Stimulated activated CD8-positive, alpha-beta memory T cell treated with anti-CD3 and anti-CD28 coated beads, Interleukin-7, amount 100 ng/mL, for 24 hours (primary cell): ENCODE measurements at places on chromosomes 2 and 18.

DNA sequence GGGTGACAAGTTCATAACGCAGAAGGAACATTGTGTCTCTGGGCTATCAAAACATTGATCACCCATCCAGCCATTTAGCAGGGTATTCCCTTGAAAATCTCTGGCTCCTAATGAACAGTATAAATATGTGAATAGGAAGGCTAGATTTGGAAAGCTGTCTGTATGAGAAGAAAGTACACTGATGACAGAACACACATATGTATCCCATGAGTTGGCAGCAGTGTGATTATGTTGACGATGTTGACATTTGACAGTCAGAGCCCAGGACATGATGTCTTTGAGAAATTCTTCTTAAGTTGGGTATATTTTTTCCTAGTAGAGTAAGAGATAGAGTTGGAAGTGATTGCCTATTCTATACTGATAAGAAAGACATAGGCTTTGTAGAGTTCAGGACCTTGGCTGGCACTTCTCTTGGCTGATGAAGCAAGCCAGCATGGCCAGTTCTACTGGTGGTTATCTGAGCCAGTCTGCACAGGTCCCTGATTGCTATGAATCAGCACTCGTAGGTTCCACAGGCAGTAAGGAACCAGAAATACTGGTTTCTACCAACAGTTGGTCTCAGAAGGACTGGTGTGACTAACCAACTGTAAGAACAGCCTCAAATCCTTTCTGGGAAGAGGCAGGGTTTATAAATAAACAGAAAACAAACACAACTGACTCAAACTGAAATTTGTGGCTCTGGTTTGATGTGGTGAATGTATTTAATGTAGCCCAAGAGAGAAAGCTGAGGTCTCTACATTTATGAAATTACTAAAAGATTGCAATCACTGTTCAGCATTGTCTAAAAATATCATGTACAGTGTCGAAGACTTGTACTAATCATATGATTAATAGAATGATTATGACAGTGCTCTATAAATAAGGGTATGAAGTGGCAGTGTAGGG lies 43.9 kb upstream of the RAPH1 start:
- DNase-seq = no peak

- DNase-seq = no peak
Observed at GRCh38 chr18:62937065-62937464, 221.7 kb downstream of the PHLPP1 start.

DNA sequence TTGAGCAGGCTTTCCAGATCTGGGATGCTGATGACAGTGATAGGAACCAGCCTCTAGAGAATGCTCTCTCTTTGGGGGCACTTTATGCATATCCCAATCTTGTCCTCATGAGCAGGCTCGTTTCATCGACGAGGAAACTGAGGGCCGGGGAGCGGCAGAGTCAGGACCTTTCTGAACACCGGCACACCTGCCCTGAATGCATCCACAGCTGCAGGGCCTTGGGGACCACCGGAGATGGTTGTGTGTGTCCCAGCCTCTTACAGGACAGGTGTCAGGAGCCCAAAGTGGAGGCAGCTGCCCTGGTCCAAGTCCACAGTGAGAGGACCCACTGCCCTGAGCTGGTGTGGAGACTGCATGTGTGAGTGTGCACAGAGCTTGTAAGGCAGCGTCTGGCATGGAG lies 47.6 kb upstream of the FAHD2A start:
- DNase-seq = no peak

GRCh38 chr2:10891390-10891789 lies 20.3 kb upstream of the KCNF1 start:
- DNase-seq = no peak

DNA sequence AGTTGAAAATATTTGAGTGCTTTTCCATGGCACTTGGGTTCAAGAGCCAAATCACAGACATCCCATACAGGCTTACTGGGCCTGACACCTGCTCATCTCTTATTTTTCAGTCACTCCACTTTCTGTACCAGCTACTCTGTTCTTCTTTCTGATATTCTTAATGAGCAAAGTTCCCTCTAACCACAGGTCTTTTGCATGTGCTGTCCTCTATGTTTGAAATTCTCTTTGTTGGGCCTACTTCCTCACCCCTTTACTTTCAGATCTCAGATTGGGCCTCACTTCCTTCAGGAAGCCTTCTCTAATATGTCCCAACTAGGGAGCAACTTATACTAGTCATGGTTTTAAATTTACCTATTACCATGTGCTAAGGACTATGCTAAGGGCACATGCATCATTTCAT lies 81.8 kb upstream of the RBMS1 start:
- DNase-seq = no peak

DNA sequence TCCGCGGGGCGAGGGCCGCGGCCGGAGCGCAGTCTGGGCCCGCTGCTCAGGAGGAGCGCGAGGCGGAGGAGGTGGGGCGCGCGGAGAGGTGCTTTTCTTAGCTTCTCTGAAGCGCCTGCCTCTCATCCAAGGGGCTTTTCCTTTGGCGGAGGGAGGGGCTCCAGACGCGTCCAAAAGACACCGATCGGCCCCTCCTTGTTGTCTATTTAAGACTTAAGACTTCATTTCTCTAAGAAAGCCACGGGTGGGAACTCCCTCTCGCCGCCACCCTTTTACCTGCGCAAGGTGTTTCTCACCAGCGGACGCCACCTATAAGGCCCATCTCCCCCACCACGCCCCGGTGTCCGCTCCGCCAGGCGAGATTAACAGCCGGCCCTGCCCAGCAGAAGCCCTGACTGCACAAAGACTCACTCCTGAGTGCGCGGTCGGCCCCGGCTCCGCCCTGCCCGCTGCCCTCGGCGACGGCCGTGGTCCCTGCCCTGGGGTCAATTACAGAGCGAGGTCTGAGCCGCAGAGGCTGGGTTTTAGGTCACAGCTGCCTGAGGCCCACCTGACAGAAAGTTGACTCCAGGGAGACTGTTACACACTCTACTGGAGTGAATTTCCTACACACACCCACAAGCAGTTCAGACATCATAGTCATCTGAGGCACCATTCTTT lies at the start of gene DSC2:
Gene DSC2, minus strand, starts transcription at position 397 of the 660 bp plus-strand sequence. CDS start 450 bp downstream, outside the sequence.
- DNase-seq = no peak

DNA sequence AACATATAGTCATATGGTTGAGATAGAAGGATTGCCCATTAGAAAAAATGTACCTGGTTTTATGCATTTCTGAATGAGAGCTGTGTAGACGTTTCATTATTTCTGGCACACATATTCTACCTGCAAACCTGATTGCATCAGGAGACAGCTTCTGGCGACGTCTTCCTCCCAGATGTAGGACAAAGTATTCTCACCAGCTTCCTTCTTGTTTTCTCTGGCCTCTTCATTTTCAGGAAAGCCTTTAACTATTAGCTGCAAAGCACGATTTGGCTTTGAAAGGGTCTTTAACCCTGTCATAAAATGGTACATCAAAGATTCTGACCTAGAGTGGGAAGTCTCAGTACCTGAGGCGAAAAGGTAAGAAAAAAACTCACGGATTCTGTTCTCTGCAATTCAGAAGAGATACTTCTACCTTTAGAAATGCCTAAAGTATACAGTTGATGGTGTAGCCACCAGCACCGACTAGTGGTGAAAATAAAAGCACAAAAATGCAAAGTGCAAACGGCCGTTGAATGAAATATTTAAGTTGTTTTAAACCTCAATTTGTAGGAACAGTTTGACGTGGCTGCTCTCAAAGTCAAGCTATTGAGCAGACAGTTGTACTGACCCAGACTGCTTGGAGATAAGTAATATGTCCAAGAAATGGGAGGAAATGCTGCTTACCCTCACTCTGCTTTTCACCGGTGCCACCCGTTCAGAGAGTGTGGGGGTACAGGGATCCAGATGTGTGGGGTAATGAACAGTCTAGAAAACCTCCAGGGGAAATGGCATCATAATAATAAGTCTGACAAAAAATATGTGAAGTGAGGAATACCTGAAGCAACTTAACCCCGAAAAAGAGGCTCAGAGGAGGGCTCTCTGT lies 20.2 kb downstream of the IL18RAP start:
- no peak for DNase-seq

- no peak for DNase-seq
Observed at GRCh38 chr2:160091381-160091780, 29.0 kb upstream of the PLA2R1 start.

GRCh38 chr18:62549755-62550154 lies 26.9 kb downstream of the ZCCHC2 start:
- DNase-seq = no peak
